ENCODE measurements at places on chromosomes 5 and 9. TPM values are rescaled to one million over a fixed set of nuclear protein-coding genes. Genes with fewer than 3 reads are reported as not detected.

SSBP2 gene
- total RNA-seq: 10.7 TPM

CDH10 gene
- 0.27 TPM for total RNA-seq

ARHGEF28 gene
- total RNA-seq: 13.3 TPM

SPINK9 gene
- not detected for total RNA-seq

NRG2 gene
- total RNA-seq: 1.3 TPM

All from A549 treated with ZK216348 at 1 μM for 4 hours (cell line).